Stimulated activated CD8-positive, alpha-beta memory T cell treated with anti-CD3 and anti-CD28 coated beads, Interleukin-15, amount 100 ng/mL, for 4 hours (primary cell): ENCODE measurements at places on chromosomes 1 and 21.

DNA sequence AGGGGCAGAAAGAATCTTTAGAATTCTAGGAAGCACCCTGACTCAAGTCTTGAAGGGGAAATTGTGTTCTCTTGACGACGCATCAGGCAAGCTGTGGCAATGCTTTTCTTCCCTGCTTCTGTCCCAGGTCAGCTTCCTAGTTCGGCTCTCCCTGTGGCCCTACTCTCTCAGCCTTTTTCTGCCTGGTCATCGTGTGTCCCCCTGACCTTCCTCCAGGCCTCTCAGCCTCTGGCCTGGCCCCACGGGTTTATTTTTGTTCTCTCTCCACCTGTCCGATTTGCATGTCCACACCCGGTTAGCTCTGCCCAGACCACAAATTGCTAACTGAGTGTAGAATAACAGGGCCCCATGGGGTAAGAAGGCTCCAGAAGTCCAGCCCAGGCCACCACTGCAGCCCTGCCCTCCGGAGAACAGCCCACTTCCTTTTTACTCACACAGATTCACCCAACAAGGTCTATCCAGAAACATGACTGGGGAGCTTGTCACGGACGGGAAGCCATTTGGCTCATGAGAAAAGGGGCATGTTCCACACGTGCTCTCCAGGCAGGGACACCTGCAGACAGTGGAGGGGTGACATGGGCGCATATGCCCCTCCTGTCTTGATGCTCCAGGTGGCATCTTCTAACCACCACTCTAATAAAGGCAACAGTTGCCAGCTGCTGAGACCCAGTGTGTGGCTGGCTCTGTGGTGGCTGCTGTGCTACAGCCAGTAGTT, 9.8 kb downstream of the KCNN3 start:
- DNase-seq = no peak

GRCh38 chr21:33642896-33643657, 776 bp downstream of the ITSN1 start:
- DNase-seq = no peak

DNA sequence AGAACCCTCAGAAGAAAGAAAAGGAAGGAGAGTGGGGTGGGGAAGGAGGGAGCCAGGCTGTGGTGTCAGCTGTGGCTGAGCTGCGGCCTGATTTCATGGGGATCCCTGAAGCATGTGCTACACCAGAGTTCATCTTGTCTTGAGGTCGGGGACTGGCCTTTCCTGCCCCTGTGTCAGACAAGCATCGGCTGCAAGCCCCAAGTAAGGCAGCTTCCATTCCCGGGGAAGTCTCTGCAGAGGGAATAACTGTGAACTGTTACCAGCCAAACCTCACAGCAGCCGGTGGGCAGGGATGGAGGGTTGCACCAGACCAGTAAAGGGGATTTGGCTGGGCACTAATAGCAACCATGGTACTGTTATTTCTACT, 35.7 kb upstream of the BTG2 start:
- no peak for DNase-seq

DNA sequence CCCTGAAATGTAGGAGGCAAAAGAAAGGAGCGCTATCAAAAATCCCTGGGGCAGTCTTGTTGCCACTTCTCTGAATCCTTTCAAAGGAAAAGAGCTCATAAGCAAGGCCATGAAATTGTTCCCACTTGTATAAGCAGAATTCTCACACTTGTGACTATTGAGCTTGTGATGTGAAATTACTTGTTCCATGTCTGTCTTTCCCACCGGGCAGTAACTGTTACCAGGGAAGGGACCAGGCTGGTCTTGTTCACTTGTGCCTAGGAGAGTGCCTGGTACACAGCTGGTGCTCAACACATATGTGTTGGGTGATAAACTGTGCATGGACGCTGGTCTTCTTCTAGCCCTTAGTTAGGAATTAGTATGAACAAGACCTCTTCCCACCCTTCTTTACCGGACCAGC, 150.6 kb downstream of the CDC7 start:
- no peak for DNase-seq

DNA sequence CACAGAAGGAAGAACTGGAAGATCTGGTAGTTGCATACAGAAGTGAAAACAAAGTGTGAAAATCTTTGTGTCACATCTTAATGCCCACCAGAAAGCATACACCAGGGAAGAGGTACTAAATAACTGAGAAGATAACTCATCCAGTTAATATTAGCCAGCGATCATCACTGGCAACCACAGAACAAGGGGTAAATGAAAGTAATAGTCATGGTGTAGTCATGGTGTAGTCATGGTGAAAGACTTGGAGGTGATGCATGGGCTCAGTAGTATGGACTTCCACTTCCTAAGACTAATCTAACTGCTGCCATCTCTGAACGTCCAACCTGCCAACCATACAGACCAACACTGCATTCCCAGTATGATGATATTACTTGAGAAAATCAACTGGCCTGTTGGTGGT, 481.2 kb upstream of the NR5A2 start:
- DNase-seq = no peak

- DNase-seq = no peak
Measured at GRCh38 chr1:216325946-216326345, 97.3 kb downstream of the USH2A start.

- DNase-seq = no peak
Measured at GRCh38 chr1:236303675-236304074, 21.9 kb upstream of the ERO1B start.

DNA sequence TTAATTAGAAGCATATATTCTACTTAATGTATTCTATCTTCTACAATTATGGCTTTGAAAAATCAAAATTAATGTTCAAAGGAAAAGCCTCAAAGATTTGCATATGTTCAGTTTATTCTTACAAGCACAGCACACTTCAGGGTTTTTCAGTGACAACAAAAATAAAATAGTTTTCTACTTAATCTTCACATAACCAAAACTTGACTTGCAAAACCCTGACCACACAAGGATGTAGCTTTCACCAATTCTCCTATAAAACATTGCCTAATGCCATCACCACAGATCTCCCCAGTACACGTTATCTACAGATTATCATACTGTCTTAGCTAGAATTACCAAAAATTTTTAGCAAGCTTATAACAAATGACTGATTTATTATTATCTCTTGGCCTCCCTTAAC, 23.3 kb downstream of the LPAR3 start:
- DNase-seq = no peak

DNA sequence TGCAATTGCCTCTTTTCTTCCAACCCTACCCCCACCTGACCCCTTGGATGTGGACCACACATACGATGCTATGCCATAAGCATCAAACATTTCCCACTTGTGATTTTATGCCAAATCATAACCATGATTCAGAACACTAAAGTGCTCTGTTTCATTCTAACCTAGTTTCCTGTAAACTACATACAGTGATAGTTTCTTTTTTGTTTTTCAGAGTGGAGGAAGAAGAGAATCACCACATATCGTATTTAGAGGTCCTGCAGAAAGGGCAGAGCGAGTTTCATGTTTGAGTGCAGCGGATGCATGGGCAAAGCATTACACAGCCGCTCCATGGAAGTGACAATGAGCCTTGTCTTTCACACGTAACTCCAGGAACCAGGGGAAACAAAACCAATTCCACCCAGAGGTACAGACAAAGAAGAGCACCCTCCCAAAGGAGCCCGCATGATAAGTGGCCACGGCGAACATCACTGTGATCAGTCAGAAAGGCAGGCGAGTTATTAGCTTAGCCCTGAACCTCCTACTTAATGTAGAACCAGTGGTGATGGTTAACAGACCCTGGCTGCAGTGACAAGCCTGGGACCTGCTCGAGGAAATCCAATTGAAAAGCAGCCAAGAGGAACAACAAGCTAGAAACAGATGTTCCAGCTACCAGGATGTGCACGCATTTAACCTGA, 64.0 kb upstream of the ZNF281 start:
- no peak for DNase-seq

DNA sequence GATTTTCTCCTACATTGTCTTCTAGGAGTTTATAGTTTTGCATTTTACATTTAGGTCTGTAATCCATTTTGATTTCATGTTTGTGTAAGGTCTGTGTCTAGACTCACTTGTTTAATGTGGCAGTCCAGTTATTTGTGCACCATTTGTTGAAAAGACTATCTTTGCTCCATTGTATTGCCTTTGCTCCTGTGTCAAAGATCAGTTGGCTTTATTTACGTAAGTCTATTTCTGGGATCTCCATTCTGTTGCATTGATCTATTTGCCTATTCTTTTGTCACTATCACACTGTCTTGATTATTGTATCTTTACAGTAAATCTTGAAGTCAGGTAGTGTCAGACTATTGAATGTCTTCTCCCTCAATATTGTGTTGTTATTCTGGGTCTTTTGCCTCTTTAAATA, 49.7 kb upstream of the RGS2 start:
- DNase-seq = no peak

- no peak for DNase-seq
Measured at GRCh38 chr1:8866173-8866791, 12.2 kb downstream of the ENO1 start.

GRCh38 chr1:222886194-222886854, 71.5 kb downstream of the DISP1 start:
- no peak for DNase-seq

DNA sequence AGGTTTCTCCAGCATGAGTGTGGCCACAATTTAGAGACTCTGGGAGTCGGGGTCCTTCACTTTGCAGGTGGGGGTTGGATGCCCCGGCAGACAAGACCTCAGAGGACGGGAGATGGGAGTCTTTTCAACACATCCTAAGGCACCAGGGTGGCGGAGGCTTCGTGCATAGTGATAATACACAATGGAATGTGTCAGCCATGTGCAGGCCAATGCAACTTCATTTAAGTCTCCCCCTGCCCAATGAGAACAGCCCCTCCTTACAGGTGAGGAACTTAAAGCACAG, 75.9 kb upstream of the IFFO2 start:
- DNase-seq = no peak

GRCh38 chr1:214014730-214015129, 27.0 kb downstream of the PROX1 start:
- DNase-seq = no peak

DNA sequence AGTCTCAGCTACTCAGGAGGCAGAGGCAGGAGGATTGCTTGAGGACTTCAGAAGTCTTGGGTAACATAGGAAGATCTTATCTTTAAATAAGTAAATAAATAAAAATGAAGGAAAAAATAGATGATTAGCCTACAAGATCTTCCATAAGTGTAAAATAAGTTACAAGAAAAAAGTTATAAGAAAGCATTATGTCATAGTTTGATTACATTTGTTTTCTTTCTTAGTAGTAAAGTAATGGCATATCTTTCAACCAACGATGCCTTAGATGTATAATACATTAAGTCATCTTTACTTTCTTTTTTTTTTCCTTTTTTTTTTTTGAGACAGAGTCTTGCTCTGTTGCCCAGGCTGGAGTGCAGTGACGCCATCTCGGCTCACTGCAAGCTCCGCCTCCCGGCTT, 46.5 kb downstream of the SNRPE start:
- no peak for DNase-seq

DNA sequence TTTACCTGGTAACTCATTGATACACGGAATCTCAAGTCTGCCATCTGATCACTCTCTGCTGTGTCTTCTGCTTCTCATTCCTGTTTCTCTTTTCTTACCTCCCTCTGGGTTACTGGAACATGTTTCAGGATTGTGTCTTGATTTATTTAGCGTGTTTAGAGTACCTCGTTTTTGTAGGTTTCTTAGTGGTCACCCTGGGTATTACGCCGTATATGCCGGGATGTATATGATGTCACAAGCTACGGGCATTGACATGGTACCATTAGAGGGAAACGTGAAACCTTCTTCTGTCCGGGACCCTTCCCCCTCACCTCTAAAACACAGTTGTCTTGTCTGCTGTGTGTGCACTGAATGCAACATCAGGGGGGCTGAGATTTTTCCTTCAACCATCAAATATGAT, 2.8 kb downstream of the ACTRT2 start:
- DNase-seq = no peak

DNA sequence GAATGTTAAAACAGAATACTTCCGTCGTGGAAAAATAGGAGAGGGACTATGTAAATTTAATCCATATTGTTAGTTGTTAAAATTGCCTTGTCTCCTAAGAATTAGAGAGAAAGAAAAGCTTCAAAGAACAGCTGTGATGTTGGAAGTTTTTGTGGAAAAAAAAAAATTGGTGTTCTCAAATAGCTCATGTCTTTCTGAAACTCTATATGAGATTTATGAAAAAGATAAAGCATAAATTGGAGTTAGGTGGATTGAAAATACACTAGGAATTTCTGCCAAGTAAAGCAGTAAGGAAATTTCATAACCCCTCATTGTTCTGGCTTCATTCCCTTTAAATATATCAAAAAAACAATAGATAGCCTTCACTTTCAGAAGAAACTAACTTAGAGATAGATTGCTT, 274.0 kb upstream of the ADAMTS5 start:
- no peak for DNase-seq

DNA sequence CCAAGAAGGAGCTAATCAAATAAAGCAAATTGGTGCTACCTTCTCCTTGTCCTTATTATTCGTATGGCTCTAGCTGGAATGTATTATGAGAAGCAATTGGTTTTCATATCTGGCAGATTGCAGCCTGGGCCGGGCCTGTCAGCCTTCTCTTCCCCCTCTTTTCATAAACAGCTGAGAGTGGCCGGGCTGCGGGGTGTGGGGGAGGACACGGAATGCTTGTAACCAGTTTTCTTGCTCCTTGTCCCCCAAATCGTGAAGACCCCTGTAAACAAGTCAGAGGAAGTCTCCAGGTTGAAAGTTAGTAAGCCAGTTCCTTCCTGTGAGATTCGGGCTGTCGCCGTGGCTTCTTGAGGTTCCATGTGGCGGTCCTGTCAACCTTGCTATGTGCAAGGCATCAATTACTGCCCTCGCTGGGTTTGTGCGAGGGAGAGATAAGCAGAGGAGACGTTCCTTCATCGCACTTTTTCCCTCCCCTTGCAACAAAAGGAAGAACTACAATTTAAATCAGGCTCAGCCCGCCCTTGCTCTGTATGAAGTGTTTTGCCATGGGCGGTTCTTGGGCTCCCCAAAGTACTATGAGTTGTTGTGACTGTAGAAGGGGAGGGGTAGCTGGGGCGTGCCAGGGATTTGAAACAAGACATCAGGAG, 450.7 kb downstream of the CAMTA1 start:
- DNase-seq = no peak

- DNase-seq = no peak
Measured at GRCh38 chr1:224800486-224801119, 128.9 kb upstream of the DNAH14 start.

- DNase-seq = no peak
Measured at GRCh38 chr1:204115116-204115515, 36.7 kb downstream of the ETNK2 start.

DNA sequence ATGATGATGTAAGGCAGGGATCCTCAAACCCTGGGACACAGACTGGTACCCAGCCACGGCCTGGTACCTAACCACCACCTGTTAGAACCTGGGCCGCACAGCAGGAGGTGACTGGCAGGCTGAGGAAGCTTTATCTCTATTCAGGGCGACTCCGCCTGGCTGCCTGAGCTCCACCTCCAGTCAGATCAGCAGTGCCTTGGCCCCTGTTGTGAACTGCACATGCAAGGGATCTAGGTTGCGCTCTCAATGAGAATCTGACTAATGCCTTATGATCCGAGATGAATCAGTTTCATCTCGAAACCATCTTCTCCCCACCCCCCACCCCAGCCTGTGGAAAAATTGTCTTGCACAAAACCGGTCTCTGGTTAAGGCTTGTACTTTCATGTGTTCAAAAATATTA, 4.2 kb downstream of the RNPC3 start:
- no peak for DNase-seq

GRCh38 chr1:28890435-28890834, 23.9 kb upstream of the EPB41 start:
- DNase-seq = no peak
